ENCODE measurements at places on chromosomes 16 and 17. TPM values are rescaled to one million over a fixed set of nuclear protein-coding genes. Genes with fewer than 3 reads are reported as not detected.

- DNase-seq: no peak
- H3K4me1 ChIP-seq: no peaks in the 10 kb centered on the region
- H3K27me3 ChIP-seq: peaks cover 24% of the 10 kb centered on the region
- no peaks in the 10 kb centered on the region for H3K36me3 ChIP-seq
- no peak overlapping the region for H3K4me3 ChIP-seq
- H3K27ac ChIP-seq: no peak overlapping the region
Observed at GRCh38 chr16:88315543-88316105, 67.1 kb upstream of the ZNF469 start.

DNA sequence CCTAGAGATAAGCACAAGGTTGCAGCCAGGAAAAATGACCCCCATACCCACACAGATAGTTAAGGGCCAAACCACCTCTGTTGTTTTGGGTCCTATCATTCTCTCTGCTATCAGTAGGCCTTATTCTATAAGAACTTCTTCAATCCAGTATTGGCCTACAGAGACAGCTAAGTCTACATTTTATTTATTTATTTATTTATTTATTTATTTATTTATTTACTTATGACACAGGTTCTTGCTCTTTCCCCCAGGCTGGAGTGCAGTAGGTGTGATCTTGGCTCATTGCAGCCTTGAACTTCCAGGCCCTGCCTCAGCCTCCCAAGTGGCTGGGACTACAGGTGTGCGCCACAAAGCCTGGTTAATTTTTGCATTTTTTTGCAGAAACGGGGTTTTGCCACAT lies 7.5 kb upstream of the MAPT start:
- DNase-seq: no peak
- peaks cover 7% of the 10 kb centered on the region for H3K27me3 ChIP-seq
- no peak overlapping the region for H3K4me3 ChIP-seq
- no peaks in the 10 kb centered on the region for H3K4me1 ChIP-seq
- H3K36me3 ChIP-seq: no peaks in the 10 kb centered on the region

DNA sequence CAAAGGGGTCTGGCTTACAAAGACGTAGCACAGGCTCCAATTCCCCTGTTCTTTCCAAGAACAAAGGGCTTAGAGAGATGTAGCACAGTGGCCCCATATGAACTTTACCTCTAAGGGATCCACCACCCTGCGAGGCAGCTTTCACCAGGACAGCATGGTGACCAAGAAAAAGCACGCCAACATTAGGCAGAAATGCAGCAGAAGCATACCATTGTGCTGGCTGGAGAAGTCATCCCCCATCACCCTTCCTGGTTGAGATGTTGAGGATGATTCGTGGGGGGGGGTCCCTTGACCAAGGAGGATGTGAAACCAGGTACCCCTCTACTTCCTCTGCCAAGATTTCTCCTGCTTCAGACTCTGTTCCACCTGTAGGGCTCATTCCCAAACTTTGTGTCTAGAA lies 48.4 kb downstream of the TMEM114 start:
- H3K4me1 ChIP-seq: no peaks in the 10 kb centered on the region
- no peak overlapping the region for H3K4me3 ChIP-seq
- no peak for DNase-seq

DNA sequence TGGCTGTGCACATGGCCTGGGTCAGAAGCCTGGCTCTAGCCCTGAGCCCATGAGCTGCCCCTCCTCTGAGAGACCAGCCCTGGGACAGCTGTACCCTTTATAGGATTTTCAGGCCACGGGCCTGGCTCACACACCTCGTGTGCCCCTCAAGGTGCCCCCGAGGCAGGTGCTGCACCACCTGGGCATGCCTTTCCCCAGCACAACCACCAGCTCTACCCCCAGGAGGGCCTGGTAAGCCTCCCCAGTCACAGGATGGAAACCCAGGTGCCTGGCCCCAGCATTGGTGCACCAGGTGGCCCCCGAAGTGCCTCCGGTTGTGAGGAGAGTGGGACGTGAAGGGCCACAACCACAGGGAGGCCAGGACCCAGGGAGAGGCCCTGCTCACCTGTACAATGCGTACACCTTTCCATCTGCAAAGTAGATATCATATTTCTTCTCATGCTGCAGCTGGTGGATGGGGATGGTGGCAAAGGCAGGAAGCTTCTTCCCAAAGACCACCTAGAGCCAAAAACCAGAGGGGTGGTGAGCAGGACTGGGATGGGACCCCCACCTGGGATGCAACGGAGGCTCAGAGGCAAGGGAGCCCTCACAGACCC lies 6.3 kb downstream of the ZNF598 start:
- H3K4me3 ChIP-seq: no peak overlapping the region
- no peaks in the 10 kb centered on the region for H3K27me3 ChIP-seq
- H3K36me3 ChIP-seq: peaks cover 53% of the 10 kb centered on the region
- no peak for DNase-seq

DNA sequence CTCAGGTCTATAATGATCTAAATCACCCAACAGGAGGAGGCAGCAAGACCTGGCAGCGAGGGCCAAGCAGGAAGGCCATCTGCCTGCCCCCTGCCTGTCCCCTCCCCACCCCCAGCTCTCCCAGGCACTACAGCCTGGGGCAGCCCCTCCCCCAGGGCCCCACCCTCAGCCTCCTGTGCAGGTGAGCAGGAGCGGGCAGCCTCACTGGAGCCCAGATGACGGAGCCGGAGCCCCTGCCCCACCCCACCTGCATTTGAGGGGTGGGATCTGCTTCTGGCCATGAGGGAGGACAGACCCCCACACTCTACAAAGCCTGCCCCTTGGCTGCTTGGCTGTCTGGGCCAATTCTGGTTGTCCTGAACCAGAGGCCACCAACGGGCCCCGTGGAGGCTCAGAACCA lies 12.4 kb upstream of the BAHCC1 start:
- peaks cover 13% of the 10 kb centered on the region for H3K4me1 ChIP-seq

Gene KRT33B
- total RNA-seq: not detected

Gene TMEM106A
- total RNA-seq: 17.9 TPM

DNA sequence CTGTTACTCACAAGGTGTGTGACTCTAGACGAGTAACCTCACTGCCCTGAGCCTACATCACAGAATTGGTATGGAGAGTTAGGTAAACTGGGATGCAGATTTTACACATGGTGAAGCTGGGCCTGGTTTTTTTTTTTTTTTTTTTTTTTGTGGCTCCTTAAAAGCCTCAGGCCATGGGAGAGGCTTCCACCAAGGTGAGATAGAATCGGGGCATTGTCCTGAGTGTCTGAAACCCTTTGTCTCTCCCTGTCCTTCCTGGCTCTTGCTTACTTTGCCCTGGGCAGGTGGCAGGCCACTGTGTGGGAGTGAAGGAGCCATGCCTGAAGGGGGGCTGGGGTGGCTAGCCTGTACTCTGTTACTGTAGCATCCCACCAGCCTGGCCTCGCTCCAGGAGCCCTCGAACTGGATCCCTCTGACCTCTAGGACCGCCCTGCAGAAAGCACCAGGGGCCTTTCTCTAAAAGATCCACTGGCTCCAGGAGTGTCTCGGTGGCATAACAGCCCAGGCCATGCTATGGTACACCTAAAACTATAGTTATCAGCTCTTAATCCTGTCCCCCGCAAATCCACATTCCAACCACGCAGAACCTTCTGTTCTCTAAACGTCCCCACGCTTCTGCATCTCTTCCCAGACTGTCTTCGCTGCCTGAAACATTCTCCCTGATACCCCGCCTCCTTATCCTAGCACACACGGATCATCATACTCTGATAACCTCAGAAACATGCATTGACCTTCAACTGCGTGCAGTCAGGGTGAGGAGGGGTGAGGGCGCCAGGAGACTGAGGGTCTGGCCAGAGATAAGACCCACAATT lies 1.7 kb upstream of the SLC13A2 start:
- H3K27me3 ChIP-seq: peaks cover 3% of the 10 kb centered on the region
- H3K4me1 ChIP-seq: peaks cover 14% of the 10 kb centered on the region
- H3K4me3 ChIP-seq: no peak overlapping the region
- no peaks in the 10 kb centered on the region for H3K36me3 ChIP-seq

DNA sequence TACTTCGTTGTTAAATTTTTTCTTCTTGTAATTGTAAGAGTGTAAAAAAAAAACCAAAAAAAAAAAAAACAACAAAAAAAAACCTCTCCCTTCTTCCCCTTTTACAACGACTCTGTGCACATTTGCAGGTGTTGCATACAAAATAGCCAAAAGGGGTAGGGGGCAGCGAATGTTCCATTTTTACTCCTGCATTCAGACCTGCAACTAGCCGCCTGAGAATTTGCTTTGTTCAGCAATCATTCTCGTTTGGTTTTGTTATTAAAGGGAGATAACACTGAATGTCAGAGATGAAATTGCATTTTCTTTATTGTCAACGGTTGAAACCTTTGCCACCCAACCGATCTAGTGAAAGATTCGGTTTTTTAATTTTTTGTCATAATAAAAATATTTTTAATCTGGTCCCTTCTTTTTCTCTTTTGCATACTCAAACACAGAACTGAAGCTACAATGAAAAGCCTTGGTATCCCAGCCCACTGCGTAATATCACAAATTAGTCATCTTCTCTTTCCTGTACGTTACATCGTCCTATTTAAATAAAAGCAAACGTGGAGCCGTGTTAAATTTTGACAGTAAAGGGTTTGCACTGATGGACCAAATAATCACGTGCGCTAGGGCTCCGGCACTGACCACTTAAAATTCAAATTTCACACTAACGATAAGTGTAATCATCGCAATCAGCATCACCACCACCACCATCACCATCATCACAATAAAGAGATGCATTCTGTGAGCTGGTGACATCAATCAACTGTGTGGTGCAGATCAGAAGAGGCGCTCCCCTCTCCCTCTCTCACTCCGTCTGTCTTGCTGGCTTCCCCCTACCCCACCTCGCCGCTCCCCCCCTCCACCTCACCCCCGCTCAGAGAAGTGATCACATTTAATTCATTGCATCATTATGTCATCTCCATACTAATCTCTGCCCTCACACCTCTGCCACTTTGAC lies 406.2 kb upstream of the PSMD7 start:
- no peaks in the 10 kb centered on the region for H3K36me3 ChIP-seq
- H3K4me3 ChIP-seq: no peak overlapping the region
- H3K27ac ChIP-seq: no peak overlapping the region
- H3K27me3 ChIP-seq: peaks cover 47% of the 10 kb centered on the region
- DNase-seq: no peak

Gene MYOCD
- 3.6 TPM for total RNA-seq

DNA sequence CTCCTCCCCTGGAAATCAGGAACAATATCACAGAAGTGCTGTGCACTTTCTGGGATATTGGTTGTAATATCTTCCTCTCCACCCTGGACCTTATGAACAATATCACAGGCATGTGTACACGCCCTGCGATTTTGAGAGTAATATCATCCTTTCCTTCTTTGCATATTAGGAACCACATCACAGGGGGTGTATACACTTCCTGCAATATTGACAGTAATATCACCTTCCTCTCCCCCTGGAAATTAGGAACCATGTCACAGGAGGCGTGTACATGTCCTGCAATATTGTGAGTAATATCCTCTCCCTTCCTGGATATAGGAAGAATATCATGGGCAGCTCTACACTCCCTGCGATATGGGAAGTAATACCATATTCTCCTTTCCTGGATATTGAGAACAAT lies 14.2 kb upstream of the TEKT5 start:
- no peak overlapping the region for H3K27ac ChIP-seq
- no peaks in the 10 kb centered on the region for H3K36me3 ChIP-seq
- no peaks in the 10 kb centered on the region for H3K27me3 ChIP-seq
- H3K4me1 ChIP-seq: no peaks in the 10 kb centered on the region

Gene EPN3
- total RNA-seq: 1.5 TPM

DNA sequence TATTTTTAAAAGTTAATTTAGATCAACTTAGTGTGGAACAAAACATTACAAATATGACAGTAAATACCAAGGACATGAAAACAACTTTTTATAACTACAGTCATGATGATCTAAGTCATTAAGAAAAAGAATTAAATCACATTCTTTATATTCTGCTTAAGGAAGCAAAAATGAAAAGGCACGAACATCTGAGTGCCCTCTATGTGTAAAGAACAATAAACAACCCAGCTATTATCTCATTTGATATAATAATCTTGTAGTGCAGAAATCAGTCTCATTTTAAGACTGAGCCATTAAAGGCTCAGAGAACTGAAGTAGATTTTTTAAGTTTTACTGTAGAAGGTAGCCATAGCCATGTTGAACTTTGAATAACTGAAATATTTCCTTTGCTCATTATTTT lies 13.4 kb downstream of the MYO1D start:
- no peaks in the 10 kb centered on the region for H3K27me3 ChIP-seq
- peaks cover 5% of the 10 kb centered on the region for H3K4me1 ChIP-seq
- no peak for DNase-seq
- no peak overlapping the region for H3K4me3 ChIP-seq
- no peak overlapping the region for H3K27ac ChIP-seq

Gene SPN
- 109 TPM for total RNA-seq

Gene CYB5B
- 78.2 TPM for total RNA-seq

GRCh38 chr16:14649816-14650215 lies 17.1 kb downstream of the BFAR start:
- H3K4me1 ChIP-seq: no peaks in the 10 kb centered on the region
- H3K27ac ChIP-seq: no peak overlapping the region
- DNase-seq: no peak

Gene TPSD1
- 9.6 TPM for total RNA-seq

Gene XAF1
- 129 TPM for total RNA-seq

- DNase-seq: no peak
- H3K4me3 ChIP-seq: no peak overlapping the region
- H3K27me3 ChIP-seq: peaks cover 71% of the 10 kb centered on the region
- H3K36me3 ChIP-seq: no peaks in the 10 kb centered on the region
- no peak overlapping the region for H3K27ac ChIP-seq
- H3K4me1 ChIP-seq: peaks cover 11% of the 10 kb centered on the region
Observed at GRCh38 chr16:709566-710499, 4.2 kb upstream of the FBXL16 start.

Gene ZNF286A
- total RNA-seq: 11.2 TPM
